Cortex of kidney (tissue), 1 donor: ENCODE measurements at places on chromosomes 5 and 9.

- DNase-seq = no peak
These were observed 89.2 kb downstream of the ARL15 start for GRCh38 chr5:54221135-54221534.

DNA sequence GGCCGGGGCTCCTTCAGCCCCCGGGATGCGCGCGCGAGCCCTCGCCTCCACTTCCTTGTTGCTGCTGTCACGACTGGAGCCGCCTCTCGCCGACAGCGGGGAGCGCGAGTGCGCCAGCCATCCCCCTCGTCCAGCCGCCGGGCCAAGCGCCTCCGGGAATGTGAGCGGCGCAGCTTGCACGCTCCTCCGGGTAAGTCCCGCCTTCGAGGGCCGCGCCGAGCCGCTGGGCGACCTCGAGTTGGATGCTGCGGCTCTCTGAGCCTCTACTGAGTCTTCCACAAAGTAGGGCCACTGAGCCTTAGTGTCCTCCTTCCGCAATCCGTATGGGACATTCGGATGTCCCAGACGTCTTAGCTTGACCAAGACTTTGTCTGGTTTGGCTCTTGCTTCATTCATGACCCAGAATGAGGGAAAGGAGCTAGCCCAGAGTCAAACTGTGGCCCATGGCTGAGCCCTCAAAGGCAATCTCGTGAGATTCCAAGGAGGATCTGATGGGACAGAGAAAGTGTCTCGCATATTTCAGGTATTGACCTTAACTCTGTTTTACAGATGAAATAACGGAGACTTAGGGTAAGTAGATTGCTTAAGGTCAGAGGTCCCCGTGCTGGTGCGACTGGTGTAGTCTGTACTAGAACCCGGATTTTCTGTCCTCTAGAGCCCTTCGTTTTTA, 586 bp downstream of the HMGXB3 start:
- DNase-seq = no peak

GRCh38 chr9:88184976-88185375, 46.7 kb upstream of the SPATA31C2 start:
- no peak for DNase-seq

- DNase-seq = no peak
These were observed 79.4 kb downstream of the ZNF366 start for GRCh38 chr5:72427488-72428437.

GRCh38 chr5:14155075-14155474, 11.9 kb downstream of the TRIO start:
- DNase-seq = no peak

DNA sequence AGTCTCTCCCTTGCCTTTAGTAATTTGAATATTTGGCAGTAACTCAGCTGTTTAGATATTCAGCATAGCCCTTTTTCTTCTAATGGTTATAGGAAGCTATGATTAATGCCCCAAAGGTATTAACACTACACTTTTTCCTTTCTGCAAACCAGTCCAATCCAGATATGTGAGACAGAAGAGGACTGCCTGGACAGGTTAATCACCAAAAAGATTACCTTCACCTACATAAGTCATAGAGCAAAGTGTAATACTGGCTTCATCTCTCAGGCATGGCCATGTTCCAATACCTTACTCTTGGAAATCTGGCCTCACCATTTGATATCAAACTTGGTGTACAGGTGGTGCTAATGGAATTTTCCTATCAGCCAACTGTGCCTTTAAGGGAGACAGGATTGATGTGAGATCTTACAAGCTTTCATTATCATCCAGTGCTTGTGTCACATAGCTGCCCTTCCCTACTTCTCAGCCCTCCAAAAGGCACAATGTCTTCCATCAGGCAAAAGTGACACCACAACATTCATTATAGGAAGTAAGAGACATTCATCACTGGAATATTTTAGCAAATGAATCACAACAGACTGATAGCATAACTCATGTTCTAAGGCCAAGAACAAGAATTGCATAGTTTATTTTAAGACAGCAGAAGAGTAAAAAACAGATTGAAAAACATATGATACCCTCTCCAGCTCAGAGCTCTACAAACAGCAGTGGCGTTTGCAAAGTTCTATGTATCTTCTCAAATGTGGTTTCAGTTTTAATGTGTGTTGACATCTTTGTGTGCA, 91.2 kb upstream of the PAM start:
- no peak for DNase-seq

GRCh38 chr5:178237431-178238312, 5.1 kb upstream of the PHYKPL start:
- no peak for DNase-seq

DNA sequence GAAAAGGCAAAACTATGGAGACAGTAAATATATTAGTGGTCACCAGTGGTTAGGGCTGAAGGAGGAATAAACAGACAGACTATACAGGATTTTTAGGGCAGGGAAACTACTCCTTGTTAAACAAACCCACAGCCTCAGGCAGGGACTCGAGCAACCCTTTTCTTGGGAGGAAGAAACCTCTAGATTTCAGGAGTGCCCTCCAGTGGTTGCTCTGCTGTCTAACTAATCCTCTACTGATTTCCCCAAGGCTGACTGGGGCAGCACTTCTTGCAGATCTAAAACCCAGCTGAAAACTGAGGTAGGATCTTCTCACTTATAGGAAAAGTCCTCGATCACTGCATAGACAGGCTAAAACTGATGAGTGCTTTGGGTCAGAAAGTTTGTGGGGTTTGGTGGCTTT, 176.8 kb downstream of the ISOC1 start:
- DNase-seq = no peak
